Foreskin keratinocyte (primary cell): ENCODE measurements at places on chromosomes 2 and 18. TPM values are rescaled to one million over a fixed set of nuclear protein-coding genes. Genes with fewer than 3 reads are reported as not detected.

GRCh38 chr2:215548714-215549113, 112.8 kb upstream of the FN1 start:
- peak; percentile 72 for DNase-seq

DNA sequence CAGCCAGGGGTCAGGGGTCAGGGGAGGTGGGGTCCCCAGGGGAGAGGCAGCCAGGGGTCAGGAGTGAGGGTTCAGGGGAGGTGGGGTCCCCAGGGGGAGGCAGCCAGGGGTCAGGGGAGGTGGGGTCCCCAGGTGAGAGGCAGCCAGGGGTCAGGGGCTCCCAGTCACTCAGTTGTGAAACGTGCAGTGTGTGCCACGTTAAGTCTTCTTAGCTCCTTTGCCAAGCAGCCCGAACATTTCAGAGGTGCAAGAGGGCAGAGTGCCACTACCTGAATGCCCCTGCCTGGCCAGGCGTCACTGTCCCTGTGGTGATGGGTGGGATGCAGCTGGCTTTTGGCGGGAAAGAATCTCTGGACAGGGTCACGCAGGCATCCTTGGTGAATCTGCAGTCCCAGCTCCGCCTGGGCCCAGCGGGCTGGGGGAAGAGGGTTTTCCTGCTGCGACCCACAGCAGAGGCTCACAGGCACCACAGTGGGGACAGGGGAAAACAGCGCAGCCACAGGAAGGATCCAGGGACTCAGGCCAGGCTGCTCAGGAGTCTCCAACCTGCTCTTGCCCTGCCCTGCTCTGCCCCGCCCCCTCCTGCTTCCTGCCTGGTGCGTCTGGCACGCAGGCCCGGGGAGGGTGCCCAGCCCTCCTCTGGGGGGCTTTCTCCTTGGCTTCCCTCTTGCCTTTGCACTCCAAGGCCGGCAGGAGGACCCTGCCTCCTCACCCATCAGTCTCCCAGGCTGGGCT, 188.3 kb downstream of the TWIST2 start:
- no peak for DNase-seq

The PREPL gene
- total RNA-seq: 18.3 and 22.1 TPM in 2 replicates

The ADRA2B gene
- 0.03 and 0.04 TPM in 2 replicates for total RNA-seq

GRCh38 chr18:56162311-56163265, 475.8 kb downstream of the TXNL1 start:
- DNase-seq: no peak

GRCh38 chr2:47196046-47196445, 40.9 kb upstream of the STPG4 start:
- no peak for DNase-seq

The ABCG5 gene
- total RNA-seq: not detected in 2 replicates

The CYRIA gene
- total RNA-seq: 0.10 and 0.14 TPM in 2 replicates

- no peak for DNase-seq
Measured at GRCh38 chr2:19686439-19686838, 215.3 kb downstream of the TTC32 start.

- no peak for DNase-seq
Measured at GRCh38 chr2:218009231-218009630, 6.4 kb upstream of the TNS1 start.

GRCh38 chr2:234970099-234970440, 18.3 kb downstream of the SH3BP4 start:
- no peak for DNase-seq

DNA sequence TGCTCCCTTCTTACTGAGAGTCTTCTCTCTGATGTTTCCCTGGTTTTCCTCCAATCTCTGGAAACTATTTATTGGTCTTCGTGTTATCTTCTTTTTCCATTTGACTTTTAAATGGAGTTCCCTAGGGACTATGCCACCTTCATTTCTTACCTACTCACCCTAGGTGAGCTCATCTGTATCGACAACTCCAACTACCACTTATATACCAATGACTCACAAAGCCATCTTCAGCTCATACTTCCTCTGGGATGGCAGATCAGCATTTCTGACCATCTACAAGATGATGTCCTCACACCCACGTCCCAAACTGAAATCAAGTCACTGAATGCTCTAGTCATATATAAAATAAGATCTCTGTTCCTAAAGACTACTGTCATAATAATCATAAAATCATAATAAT, 40.6 kb downstream of the CFAP210 start:
- no peak for DNase-seq

- DNase-seq: peak; percentile 47
Measured at GRCh38 chr2:208033701-208034502, 8.6 kb upstream of the PLEKHM3 start.

GRCh38 chr2:238299803-238300202, 11.4 kb upstream of the PER2 start:
- DNase-seq: no peak

GRCh38 chr2:141439524-141439923, 691.3 kb downstream of the LRP1B start:
- DNase-seq: peak; percentile 13

The RAMP1 gene
- 3.4 and 4.3 TPM in 2 replicates for total RNA-seq

DNA sequence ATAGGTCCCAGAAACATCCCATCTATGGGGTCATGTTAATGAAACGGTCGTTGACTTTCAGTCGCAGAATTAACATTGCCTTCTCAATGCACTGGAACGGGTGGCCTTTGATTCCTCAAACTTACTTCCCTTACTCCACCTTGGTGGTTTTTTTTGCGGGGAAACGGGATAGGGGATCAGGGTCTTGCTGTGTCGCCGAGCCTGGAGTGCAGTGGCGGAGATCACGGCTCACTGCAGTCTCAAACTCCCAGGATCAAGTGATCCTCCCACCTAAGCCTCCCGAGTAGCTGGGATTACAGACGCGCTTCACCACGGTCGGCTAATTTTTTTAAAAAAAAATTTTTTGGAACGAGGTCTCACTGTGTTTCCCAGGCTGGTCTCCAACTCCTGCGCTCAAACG, 754 bp downstream of the ATG16L1 start:
- peak; percentile 9 for DNase-seq

The AOX1 gene
- total RNA-seq: 7.6 and 16.8 TPM in 2 replicates

DNA sequence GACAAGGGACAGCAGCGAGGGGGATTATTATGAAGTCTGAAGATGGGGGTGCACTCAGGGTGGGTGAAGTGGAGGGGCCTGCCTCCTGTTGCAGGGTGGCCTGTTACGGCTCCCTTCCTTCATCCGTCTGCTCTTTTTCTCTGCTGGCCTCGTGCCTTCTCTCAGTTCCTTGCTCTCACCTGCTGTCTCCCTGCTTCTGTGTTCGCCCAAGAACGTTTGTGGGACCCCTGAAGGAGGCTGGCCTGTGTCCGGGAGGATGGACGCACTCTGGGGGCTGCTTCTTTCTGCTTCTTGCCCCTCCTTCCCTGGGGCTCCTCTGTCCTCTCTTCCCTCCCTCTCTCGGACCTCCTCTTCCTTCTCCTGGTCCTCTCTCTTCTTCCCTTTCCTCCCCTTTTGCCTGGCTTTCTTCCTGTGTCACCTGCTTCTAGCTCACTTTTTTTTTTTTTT, 13.8 kb downstream of the MROH2A start:
- DNase-seq: no peak

The REG3A gene
- not detected in 2 replicates for total RNA-seq

DNA sequence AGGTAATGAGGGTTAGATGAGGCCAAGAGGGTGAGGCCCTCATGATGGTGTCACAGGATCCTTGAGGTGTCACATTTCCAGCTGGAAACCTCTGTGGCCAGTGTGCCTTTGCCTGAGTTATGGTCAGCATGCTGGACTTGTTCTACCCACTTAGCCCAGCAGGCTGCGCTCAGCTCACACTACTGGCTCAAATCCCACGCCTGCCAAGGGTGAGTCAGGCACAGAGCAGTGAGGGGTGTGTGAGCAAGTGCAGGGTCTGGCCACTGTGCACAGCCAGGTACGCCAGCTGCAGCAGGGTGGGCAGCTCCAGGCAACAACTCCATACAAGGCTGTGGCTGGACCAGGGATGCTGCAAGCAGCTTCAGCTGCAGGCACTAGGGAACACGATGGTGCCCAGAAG, 616.6 kb upstream of the FSHR start:
- DNase-seq: no peak

DNA sequence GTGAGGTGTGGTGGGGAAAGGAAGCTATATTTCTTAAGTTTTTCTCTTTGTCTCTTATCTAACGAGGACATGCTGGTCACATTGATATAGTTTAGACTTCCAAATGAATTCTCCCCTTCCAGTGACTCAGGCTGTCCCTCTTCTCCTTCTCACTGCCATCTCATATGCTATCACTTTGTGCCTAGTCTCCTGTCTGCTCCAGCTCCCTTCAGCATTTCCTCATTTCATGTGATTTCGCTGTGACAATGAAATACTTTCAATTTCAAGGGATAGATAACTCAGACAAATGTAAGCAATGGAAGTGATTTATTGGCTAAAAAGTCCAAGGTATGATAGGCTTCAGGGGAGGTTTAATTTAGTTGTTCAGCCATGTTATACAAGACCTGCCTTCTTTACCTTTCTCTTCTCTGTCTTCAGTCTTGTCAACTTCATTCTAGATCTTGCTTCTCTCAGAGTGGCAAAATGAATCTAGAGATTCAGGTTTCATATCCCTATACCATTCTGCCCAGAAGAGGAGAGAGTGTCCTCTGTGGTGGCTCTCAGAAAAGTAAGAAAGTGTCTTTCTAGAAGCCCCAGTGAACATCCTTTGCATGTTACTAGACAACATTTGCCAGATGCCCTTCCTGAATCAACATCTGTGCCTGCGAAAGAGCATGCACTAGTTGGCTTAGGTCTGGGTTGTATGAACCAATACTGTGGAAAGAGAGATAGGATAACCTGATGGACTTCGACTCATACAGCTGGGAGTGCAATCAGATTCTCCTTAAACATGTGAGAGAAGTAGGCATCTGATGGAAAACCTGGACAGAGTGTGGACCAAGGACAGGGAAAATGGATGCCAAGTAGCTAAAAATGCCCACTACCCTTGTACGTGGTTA, 29.9 kb upstream of the GPR155 start:
- DNase-seq: no peak

DNA sequence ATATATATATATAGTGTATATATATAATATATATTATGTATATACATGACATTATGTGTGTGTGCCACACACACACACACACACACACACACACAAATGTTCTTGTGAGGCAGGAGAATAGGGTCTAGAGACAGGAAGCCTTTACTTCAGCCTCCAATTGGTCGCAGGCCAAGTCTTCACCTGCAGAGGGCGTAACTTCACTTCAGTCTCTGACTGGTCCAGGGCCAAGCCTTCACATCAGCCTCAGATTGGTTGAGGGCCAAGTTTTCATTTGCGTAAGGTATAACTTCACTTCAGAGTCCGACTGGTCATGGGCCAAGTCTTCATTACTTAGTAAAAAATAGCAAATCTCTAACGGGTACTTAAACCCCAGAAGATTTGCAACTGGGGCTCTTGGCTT, 13.2 kb upstream of the SS18 start:
- DNase-seq: peak; percentile 16

The C1QL2 gene
- total RNA-seq: not detected in 2 replicates

- DNase-seq: no peak
Measured at GRCh38 chr2:3756306-3756705, 52.9 kb downstream of the DCDC2C start.

The SLC14A1 gene
- 0.25 TPM in 1 of 2 replicates, not detected in the other for total RNA-seq

The ALPI gene
- total RNA-seq: not detected in 2 replicates

The SKOR2 gene
- total RNA-seq: not detected in 2 replicates

DNA sequence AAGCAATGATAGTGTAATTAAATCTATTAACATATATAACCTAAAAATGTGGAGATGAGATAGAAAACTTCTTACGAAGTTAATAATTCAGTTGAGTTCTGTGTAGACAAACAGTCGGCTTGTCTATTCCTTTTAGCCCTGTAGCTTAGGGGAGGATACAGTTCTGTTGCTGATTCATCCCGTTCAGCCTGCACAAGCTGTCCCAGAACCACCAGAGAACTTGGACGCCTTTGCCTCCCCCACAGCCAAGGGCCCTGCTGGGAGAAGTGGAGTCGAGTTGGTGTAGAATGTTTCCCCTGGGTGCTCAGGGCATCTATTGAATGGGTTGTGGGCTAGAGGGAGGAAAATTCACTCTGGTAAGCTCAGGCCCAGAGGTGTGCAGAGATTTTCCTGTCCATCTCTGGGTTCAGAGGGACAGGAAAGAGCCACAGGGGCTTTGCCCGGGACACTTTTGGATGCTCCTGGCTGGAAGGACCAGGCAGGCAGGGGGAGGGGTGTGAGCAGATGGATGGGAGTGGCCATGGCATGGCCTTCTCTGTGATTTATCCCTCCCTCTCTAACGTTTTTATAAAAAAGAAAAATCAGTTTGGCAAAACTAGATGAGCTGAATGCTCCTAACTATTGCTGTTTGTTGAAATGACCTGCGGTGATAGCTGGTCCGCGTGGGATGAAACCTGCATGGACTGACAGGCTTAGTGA, 42.8 kb upstream of the GALR1 start:
- no peak for DNase-seq

- no peak for DNase-seq
Measured at GRCh38 chr18:26867471-26867870, 2.0 kb upstream of the AQP4 start.

GRCh38 chr2:160934991-160935390, 225.2 kb upstream of the TANK start:
- no peak for DNase-seq

The FHOD3 gene
- total RNA-seq: 12.7 and 13.9 TPM in 2 replicates

DNA sequence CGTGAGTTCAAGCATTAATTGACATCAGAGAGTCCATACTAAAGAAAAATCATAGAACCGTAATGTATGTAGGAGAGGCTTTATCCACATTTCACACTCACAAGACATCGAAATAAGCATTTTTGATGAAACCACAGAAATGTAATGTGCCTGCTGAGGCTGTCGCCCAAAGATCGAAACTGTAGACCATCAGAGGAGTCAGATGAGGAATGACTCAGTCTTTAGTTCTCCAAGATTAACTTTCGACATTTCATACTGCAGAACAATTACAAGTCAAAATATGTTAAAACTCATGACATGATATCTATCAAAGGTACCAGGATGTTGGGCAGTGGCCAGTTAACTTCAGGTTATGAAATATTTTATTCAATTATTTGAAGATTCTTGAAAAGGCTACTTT, 79.6 kb downstream of the RAB31 start:
- DNase-seq: peak; percentile 48
